ENCODE measurements at places on chromosomes 7 and 10.

DNA sequence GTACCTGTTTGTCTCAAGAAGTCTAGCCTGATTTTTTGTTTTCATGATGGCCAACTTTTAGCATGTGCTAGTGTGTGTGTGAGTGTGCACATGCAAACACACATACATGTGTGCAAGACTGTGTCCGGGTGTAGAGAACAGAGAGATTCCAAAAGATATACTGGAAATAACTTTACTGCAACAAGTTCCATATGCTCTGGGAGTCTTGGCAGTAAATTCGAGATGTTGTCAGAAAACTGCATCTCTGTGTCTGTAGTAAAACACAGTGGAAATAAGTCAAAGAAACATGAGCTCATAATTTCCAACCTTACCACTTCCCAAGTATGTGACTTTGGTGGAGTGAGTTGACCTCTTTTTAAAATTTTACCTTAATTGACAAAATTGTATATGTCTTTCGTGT, 950.8 kb upstream of the C7orf33 start:
- H3K27me3 ChIP-seq: no peaks in the 10 kb centered on the region
- DNase-seq: no peak
- no peak overlapping the region for H3K27ac ChIP-seq
- no peaks in the 10 kb centered on the region for H3K4me1 ChIP-seq

DNA sequence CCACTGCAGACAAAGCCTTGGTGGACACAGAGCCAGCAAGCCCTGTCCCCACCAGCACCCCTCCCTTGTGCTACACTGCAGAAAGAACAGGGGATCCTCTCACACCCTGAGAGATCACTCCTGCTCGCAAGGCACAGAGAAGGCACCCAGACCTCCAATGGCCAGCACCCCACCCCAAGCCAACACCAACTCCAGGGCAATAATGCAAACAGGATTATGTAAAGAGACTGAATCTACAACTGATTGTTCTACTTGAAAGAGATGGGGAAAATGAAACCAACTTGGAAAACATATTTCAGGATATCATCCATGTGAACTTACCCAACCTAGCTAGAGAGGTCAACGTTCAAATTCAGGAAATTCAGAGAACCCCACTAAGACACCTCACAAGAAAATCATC, 26.5 kb upstream of the STARD3NL start:
- H3K27ac ChIP-seq: no peak overlapping the region
- H3K4me1 ChIP-seq: no peaks in the 10 kb centered on the region
- no peak for DNase-seq
- no peak overlapping the region for H3K4me3 ChIP-seq

DNA sequence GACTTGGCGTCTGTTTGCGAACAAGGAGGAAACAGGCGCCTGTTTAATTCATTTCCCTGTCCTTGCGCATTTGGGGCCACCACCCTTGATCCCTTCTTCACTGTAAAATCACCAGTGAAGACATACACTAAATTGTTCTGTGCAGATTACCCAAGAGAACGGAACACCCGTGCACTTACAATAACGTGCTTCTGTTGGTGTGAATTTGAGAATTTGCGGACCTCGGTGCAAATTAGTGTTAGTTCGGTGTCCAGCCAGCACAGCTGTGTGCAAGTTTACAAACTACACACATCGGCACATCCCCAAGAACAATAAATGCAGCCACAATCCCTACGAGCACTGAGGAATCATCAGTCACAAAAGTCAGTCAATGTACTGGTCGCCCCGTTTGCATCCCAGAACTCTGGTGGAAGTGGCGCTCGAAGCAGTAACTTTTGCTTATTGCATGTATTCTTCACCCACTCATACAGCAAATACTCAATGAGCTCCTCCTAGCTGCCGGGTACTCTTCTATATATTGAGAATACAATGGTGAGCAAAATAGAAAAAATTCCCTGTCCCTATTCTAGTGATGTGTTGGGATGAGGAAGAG, 786 bp upstream of the CNOT4 start:
- DNase-seq: no peak
- no peaks in the 10 kb centered on the region for H3K27me3 ChIP-seq
- H3K27ac ChIP-seq: no peak overlapping the region
- H3K4me1 ChIP-seq: peaks cover 15% of the 10 kb centered on the region
- H3K4me3 ChIP-seq: peak overlapping the region; percentile 75
- H3K36me3 ChIP-seq: no peaks in the 10 kb centered on the region

DNA sequence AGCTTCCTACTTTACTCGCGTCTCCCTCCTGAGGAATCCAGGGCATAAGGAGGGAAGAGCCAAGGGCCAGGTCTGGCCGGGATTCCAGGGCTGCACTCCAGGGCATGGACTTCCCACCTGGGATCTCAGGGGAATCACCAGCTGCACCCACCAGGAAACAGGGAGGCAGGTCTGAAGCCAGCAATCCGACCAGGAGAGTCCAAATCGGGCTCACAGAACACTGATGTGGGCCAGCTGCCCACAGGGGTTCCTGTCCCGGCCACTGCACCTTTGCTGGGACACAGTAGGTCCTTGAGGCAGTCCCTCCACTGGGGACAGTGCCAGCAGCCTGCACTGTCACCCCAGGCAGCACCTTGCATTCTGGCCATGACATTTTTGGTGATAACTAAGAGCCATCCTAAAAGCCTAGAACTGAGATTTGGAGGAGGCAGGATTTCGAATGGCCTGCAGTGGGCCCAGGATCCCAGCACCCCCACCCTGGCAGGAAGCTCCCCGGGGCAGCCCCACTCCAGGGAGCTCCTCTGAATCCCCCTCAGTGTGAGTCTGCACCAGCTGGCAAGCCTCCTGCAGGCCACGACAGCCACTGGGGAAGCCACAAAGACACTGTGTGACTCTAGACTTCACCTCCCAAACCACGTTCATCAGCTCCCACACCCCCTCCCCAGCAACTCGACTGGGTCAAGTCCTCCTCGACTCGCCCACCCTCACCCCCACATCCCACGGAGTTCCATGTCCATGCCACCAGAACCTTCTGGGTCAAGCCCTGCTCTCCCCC, 71.5 kb upstream of the PPP2R2D start:
- H3K4me3 ChIP-seq: no peak overlapping the region
- no peaks in the 10 kb centered on the region for H3K36me3 ChIP-seq
- peaks cover 54% of the 10 kb centered on the region for H3K27me3 ChIP-seq
- H3K27ac ChIP-seq: no peak overlapping the region

DNA sequence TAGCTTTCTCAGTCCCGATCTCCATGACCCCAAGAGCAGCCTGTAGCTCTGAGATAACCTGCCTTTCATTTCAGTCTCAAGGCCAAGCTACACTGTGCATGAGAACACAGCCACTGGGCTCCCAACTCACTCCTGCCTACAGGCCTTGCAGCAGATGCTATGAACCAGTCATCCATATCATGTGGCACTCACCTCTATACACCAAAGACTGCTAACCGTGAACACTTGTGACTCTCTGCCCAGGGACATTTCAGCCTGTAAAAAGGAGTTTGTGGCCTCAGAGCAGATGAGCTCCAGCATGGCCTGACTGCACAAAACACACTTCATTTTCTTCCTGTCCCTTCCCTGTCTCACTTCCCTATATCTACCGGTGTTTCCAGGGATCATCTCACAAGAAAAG, 56.9 kb upstream of the NPY start:
- H3K4me1 ChIP-seq: peaks cover 10% of the 10 kb centered on the region
- H3K27me3 ChIP-seq: no peaks in the 10 kb centered on the region
- DNase-seq: no peak
- no peaks in the 10 kb centered on the region for H3K36me3 ChIP-seq
- no peak overlapping the region for H3K4me3 ChIP-seq
- no peak overlapping the region for H3K27ac ChIP-seq

DNA sequence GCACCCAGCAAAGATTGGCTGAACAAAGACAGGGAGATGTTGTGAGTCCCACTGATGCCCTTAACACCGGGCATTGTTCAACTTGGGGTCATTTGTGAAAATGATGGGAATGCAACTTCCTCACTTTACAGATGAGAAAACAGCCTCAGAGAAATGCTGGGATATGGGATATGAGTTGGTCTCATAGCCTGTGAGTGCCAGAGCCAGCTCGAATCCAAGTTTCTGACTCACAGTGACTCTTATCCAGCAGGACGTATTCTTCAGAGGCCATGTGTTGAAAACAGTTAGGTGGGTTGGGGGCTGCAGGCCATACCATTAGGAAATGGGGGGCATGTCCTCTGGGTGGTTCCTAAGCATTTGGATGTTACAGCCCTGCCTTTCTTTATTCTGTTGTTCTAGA, 45.2 kb downstream of the KIAA1217 start:
- no peak overlapping the region for H3K4me3 ChIP-seq
- H3K27me3 ChIP-seq: no peaks in the 10 kb centered on the region
- no peak overlapping the region for H3K27ac ChIP-seq
- no peaks in the 10 kb centered on the region for H3K4me1 ChIP-seq
- DNase-seq: no peak

- DNase-seq: no peak
- no peaks in the 10 kb centered on the region for H3K4me1 ChIP-seq
- no peaks in the 10 kb centered on the region for H3K36me3 ChIP-seq
- H3K27ac ChIP-seq: no peak overlapping the region
- H3K27me3 ChIP-seq: no peaks in the 10 kb centered on the region
These were observed 41.1 kb downstream of the PPP1R3C start for GRCh38 chr10:91591797-91592174.

GRCh38 chr7:36653008-36653662, 71.2 kb downstream of the AOAH start:
- H3K27me3 ChIP-seq: no peaks in the 10 kb centered on the region
- no peak overlapping the region for H3K27ac ChIP-seq
- peaks cover 3% of the 10 kb centered on the region for H3K36me3 ChIP-seq
- H3K4me3 ChIP-seq: no peak overlapping the region

GRCh38 chr10:71715860-71716259, 3.7 kb downstream of the C10orf105 start:
- H3K4me3 ChIP-seq: no peak overlapping the region
- H3K36me3 ChIP-seq: no peaks in the 10 kb centered on the region
- H3K27ac ChIP-seq: peak overlapping the region; percentile 71
- no peak for DNase-seq

DNA sequence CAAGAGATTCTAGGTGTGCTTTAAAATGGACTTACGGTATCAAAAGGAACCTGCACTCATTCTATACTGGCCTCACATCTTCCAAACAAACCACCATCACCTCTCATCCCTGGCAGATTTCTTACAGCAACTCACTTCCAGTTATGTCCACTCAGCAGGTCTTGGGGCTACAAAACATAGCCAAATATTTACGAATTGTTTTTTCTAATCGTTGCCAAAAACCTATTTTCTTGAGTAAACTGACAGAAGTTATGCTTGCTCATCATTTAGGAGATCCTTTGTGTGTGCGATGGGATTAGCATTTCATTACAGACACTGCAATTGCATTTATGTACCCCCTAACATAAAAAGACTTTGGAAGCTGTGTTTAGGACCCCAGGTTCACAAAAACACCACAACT, 2.7 kb downstream of the KCNMA1 start:
- H3K4me3 ChIP-seq: no peak overlapping the region
- DNase-seq: no peak
- no peaks in the 10 kb centered on the region for H3K36me3 ChIP-seq

GRCh38 chr10:112421731-112422130, 25.0 kb downstream of the ZDHHC6 start:
- DNase-seq: no peak
- H3K36me3 ChIP-seq: peaks cover 82% of the 10 kb centered on the region
- H3K4me1 ChIP-seq: no peaks in the 10 kb centered on the region
- no peak overlapping the region for H3K27ac ChIP-seq
- H3K4me3 ChIP-seq: no peak overlapping the region

GRCh38 chr10:10515479-10516204, 502.0 kb upstream of the CELF2 start:
- no peak overlapping the region for H3K27ac ChIP-seq
- H3K36me3 ChIP-seq: no peaks in the 10 kb centered on the region
- H3K4me1 ChIP-seq: no peaks in the 10 kb centered on the region
- DNase-seq: no peak
- H3K4me3 ChIP-seq: no peak overlapping the region

DNA sequence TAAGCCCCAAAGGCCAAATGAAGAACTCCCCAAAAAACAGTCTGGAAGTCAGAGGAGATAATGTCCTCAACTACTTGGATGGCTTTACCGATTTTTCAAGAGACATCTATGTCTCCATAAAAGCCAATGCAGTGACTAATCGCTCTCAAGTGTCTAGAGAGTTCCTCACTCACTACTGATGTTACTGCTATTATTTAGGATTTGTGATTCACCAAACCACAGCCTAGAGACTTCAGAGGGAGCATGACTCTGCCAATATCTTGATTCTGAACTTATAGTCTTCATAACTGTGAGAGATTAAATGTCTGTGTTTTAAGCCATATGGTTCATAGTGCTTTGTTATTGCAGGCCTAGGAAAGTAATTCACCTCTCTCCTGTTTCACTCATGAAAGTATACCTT, 160.2 kb downstream of the IPMK start:
- no peak for DNase-seq
- peaks cover 7% of the 10 kb centered on the region for H3K27me3 ChIP-seq
- H3K4me1 ChIP-seq: no peaks in the 10 kb centered on the region
- H3K27ac ChIP-seq: no peak overlapping the region
- no peaks in the 10 kb centered on the region for H3K36me3 ChIP-seq

GRCh38 chr7:138864667-138865066, 66.7 kb upstream of the ATP6V0A4 start:
- no peak for DNase-seq
- H3K36me3 ChIP-seq: no peaks in the 10 kb centered on the region
- H3K4me1 ChIP-seq: no peaks in the 10 kb centered on the region

- H3K36me3 ChIP-seq: no peaks in the 10 kb centered on the region
- no peak overlapping the region for H3K27ac ChIP-seq
- no peak overlapping the region for H3K4me3 ChIP-seq
- no peaks in the 10 kb centered on the region for H3K4me1 ChIP-seq
- DNase-seq: no peak
These were observed 49.5 kb upstream of the ZNF138 start for GRCh38 chr7:64744680-64745079.

- H3K27ac ChIP-seq: no peak overlapping the region
- no peak for DNase-seq
- H3K4me1 ChIP-seq: no peaks in the 10 kb centered on the region
- peaks cover 13% of the 10 kb centered on the region for H3K27me3 ChIP-seq
- H3K36me3 ChIP-seq: no peaks in the 10 kb centered on the region
- H3K4me3 ChIP-seq: no peak overlapping the region
These were observed 2.7 kb upstream of the FEZF1 start for GRCh38 chr7:122307228-122307621.

DNA sequence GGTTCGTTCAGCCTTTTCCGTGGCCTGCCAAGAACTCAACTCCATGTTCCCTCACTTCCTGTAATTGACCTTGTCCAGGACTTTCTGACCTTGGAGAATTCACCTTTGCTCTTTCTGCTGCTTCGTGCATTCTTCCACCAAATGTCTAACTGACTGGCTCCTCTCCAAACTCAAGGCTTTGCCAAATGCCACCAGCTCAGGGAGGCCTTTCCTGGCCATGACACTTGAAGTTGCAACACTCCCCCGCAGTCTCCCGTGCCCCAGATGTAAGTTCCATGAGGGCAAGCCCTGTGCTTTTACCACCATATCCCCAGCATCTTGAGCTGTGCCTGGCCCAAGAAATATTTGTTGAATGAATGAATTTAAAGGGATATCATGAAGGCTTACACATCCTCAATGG, 238.4 kb downstream of the ARHGAP21 start:
- H3K27me3 ChIP-seq: no peaks in the 10 kb centered on the region
- DNase-seq: no peak
- H3K4me3 ChIP-seq: no peak overlapping the region
- no peak overlapping the region for H3K27ac ChIP-seq

GRCh38 chr10:57420881-57421280, 846.8 kb downstream of the IPMK start:
- H3K4me1 ChIP-seq: no peaks in the 10 kb centered on the region
- no peak for DNase-seq
- H3K27me3 ChIP-seq: no peaks in the 10 kb centered on the region
- H3K36me3 ChIP-seq: no peaks in the 10 kb centered on the region

Measured in T-cell (primary cell).